ENCODE measurements at places on chromosomes 1 and 21.

- DNase-seq: no peak
Observed at GRCh38 chr1:162200096-162200847, 130.8 kb downstream of the NOS1AP start.

GRCh38 chr1:101448018-101448417 lies 211.2 kb downstream of the S1PR1 start:
- DNase-seq: no peak

DNA sequence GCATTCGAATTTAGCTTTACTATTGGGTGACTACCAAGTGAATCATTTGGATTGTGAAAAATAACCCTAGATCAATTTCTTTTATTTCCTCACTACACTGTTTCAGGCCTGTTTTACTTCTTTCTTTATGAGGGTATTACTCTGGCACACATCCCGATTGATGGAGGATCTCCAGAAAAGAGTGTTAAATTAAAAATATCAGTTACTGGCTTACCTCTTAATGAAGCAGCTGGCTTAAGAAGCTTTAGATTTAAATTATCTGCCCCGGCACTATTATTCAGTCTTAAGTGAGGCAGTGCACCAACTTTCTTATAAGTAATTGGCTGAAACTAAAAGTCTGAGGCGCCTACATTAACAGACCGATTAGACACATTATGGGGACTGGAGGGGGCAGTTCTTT lies 1097.4 kb downstream of the TTLL7 start:
- no peak for DNase-seq

GRCh38 chr21:14773777-14774345 lies 227.7 kb upstream of the SAMSN1 start:
- DNase-seq: peak; percentile 63

- peak; percentile 10 for DNase-seq
Observed at GRCh38 chr1:32539584-32540571, 651 bp downstream of the ZBTB8A start.

GRCh38 chr21:33433425-33434114 lies 30.4 kb downstream of the IFNGR2 start:
- no peak for DNase-seq

GRCh38 chr1:232452736-232453440 lies 177.0 kb downstream of the SIPA1L2 start:
- DNase-seq: no peak

- DNase-seq: no peak
Observed at GRCh38 chr1:227174164-227174563, 144.1 kb downstream of the CDC42BPA start.

DNA sequence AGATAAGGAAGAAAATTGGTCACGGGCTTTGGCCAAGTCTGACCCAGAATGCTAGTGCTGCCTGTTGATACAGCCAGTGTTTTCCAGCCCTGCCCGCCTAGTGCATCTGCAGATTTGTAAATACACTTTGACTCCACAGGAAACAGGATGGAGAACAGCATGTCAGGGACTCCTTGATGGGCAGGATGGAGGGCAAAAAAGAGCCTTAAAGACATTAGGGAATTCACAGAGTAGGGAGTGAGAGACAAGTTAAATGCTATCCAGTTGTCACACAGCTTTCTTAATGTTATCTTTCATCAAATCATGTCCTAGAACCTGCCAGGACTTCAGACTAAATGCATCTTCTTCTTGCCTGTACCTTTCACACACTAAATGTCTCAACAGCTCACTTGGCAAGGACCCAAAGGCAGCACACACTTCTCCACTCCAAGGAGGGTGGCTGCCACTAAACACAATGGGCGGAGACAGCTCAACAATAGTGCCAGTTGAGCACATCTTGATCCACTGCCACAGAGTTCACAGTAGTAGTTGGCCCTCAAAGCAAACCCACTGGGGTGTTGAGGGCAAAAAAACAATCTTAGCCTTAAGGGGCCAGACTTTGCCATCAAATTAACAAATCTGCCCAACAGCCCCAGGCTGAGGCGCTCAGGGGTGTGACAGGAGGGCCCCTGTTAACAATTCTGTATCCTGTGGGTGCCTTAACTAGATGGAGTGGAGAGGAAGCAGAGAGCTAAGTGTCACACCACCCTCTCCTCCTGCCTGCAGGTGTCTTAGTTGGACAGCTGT lies 2.7 kb downstream of the HIVEP3 start:
- no peak for DNase-seq

GRCh38 chr1:242212401-242212800 lies 213.5 kb upstream of the MAP1LC3C start:
- no peak for DNase-seq

GRCh38 chr1:207644852-207645634 lies at the start of gene CR1L:
CR1L (plus strand) TSS chr1:207645133; CDS start chr1:207645234, 101 bp downstream.
- peak; percentile 82 for DNase-seq

DNA sequence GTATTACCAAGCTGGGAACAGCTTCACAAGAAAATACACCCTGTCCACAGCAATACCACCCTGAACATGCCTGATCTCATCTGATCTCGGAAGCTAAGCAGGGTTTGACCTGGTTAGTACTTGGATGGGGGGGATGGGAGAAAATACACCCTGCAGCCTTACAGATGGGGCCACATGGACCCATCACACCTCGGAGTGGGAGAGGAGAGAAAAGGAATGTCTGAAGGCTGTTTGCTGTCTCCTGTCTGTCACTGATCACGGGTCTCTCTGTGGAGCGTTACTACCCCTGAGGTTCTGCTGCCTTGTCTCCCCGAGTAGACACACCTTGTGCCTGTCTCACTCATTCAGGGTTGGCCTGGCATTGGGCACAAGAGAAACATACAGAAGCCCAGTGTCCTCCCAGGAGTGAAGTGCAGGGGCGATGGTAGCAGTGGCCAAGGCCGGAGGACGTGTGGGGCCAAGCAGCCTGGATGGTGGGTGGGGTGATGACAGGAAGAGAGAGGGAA lies 48.0 kb downstream of the TEX35 start:
- no peak for DNase-seq

- DNase-seq: peak; percentile 50
Observed at GRCh38 chr1:2382621-2383361, 8.6 kb downstream of the MORN1 start.
